ENCODE measurements at places on chromosomes 11 and 22.

DNA sequence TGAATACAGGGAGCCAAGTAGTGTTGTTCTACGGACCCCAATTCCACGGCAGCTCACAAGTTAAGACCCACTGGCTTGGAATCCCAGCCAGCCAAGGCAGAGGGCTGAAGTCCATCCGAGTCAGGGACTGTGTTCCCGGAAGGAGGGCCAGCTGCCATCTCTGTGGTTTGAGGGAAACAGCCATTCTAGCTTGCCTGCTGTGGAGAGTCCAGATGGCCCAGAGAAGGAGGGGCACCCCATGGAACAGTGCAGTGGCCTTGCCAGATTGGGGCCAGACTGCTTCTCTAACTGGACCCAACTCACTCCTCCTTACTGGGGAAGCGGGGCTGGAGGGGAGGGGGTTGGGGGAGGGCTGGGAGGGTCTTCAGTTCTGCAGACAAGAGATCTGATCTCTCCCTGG lies 156.4 kb downstream of the FAM181B start:
- no peak for DNase-seq

GRCh38 chr11:72352859-72353551 lies 81.3 kb downstream of the CLPB start:
- DNase-seq: no peak

DNA sequence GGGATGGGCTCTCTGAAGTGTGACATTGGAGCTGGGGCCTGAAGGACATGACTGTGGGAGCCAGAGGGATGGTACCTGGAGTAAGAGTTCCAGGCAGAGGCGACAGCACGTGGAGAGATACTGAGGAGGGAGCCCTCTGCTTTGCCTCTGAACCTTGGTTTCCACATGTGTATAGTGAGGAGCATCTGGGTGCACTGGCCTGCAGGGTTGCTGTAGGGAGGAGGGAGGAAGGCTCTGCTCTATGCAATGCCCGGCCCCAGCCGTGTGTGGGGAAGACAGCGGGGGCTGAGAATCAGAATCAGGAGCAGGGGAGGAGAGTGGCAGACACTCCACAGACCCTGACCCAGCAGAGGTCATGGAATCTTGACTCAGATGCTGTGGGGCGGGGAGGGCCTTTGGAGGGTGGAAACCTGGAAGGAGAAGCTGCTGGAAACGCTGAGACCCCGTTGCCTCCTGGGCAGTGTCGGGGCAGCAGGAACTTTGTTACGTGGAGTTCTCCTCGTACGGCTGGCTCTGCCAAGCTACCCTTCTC lies 4.0 kb downstream of the SCYL1 start:
- no peak for DNase-seq

DNA sequence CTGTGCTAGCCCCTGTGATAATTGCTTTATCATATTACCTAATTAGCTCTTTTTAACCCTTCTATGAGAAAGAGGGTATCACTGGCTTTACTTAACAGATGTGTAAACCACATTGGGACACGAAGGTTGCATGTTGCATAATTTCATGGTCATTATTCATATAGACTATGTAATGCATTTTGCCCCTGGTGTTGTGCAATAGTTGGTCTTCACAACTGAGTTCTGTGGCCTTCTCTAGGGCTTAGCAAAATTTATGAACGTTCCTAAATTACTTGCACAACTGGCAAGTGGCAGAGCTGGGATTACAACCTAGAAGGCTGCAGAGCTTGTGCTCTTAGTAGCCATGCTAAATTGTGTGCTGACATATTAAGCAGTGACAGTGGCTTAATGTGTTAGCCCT lies 34.6 kb upstream of the PDGFD start:
- DNase-seq: no peak

DNA sequence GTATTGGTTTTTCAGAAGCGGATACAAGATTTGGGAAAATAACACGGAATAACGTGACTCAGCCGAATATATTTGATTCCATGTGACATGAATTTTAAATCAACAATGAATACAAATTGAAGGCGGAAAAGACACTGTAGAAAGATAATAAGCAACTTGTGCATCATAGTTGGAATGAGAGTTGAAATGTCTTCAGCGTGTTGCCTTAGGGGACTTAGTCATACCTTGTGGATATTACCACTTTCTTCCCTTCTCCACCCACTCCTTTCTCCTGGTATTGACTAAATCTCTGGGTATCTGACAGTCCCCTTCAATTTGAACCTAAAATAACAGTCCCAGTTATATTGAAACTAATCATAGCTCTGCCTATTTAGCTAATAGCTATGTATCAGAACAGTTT lies 2373.1 kb upstream of the RAG2 start:
- no peak for DNase-seq

- peak; percentile 2 for DNase-seq
Measured at GRCh38 chr22:20803696-20804324, 29.9 kb downstream of the SERPIND1 start.

GRCh38 chr11:63017306-63017974 lies 1.8 kb upstream of the SLC22A8 start:
- no peak for DNase-seq

DNA sequence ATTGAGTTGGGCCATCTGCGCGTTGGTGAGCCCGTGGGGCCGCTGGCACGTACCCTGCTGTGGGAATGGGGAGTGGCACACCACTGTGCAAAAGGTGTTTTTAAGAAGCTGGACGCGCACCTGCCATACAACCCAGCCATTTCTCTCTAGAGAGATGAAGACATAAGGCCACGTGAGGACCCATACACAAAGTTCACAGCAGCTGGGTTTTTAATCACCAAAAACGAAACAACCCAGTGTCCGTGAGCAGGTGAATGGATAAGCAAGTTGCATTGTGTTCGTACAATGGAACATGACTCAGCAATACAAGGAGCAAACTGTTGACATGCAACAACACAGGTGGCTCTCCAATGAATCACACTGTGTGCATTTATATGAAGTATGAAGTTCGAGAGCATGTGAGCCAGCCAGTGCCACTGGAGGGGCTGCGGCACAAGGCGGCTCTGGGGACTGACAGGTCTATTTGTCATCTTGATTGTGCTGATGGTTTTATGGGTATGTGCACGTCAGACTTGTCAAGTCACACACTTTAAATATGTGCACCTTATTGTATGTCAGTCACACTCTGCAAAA lies 30.6 kb upstream of the PANX2 start:
- DNase-seq: no peak

- no peak for DNase-seq
Measured at GRCh38 chr22:39574779-39575551, 4.4 kb downstream of the CACNA1I start.

GRCh38 chr11:58395581-58395980 lies 11.1 kb downstream of the OR5B3 start:
- DNase-seq: no peak

- DNase-seq: peak; percentile 60
Measured at GRCh38 chr11:73271936-73272679, at the start of gene P2RY6. Gene P2RY6 (plus strand): TSS chr11:73272338. CDS start chr11:73296519, 24,181 bp downstream.

DNA sequence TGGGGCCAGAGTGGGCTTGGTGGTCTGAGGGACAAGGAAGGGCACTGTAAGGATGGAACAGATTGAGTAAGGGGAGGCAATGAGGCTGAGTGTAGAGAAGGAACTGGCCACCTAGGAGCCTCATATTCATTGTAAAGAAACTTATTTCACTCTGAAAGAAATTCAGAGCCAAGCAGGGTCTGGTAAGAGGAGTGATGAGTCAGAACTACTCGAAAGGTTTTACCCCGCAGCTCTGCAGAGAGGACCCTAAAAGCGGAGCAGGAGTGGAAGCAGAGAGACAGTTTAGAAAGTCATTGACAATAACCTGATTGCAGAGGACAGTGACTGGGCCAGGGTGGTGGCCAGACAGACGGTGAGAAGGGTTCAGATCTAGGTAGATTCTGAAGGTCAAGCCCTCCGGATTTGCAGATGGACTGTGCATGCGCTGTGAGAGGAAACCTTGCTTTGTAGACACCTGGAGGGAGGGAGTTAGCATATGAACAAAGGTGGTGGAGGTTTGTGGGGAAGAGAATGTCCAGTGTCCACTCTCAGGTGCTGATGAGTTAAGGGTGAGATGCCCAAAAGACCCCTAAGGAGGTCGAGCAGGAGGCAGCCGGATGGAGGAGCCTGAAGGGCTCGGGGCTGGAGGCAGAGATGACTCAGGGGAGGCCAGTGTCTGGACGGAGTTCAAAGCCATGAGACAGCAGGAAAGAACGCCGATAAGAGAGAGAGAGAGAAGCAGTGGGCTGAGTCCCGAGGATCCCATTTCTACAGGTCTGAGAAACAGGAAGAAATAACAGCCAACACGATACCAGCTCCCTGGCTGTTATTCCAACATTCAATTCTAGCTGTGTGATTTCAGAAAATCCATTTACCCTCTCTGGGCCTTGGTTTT lies 546.0 kb downstream of the BRD1 start:
- DNase-seq: no peak

GRCh38 chr11:68016161-68016903 lies 6.2 kb downstream of the ALDH3B1 start:
- DNase-seq: no peak

GRCh38 chr11:108559340-108559739 lies 34.2 kb downstream of the EXPH5 start:
- no peak for DNase-seq

DNA sequence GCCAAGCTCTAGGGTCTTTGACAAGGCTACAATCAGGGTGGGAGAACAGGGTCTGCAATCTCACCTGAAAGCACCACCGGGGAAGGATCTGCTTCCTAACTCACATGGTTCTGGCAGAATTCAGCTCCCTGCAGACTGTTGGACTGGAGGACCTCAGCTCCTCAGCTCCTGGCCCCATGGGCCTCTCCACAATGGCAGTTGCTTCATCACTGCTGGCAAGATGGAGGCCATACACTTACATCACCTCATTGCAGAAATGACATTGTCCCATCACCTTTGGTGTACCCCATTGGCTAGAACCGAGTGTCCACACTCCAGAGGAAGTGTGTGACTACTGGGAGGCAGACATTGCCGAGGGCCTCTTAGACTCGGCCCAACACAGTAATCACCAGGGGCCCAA lies 20.9 kb upstream of the MPPED1 start:
- DNase-seq: no peak

GRCh38 chr11:92848578-92848977 lies 120.9 kb upstream of the MTNR1B start:
- DNase-seq: no peak

DNA sequence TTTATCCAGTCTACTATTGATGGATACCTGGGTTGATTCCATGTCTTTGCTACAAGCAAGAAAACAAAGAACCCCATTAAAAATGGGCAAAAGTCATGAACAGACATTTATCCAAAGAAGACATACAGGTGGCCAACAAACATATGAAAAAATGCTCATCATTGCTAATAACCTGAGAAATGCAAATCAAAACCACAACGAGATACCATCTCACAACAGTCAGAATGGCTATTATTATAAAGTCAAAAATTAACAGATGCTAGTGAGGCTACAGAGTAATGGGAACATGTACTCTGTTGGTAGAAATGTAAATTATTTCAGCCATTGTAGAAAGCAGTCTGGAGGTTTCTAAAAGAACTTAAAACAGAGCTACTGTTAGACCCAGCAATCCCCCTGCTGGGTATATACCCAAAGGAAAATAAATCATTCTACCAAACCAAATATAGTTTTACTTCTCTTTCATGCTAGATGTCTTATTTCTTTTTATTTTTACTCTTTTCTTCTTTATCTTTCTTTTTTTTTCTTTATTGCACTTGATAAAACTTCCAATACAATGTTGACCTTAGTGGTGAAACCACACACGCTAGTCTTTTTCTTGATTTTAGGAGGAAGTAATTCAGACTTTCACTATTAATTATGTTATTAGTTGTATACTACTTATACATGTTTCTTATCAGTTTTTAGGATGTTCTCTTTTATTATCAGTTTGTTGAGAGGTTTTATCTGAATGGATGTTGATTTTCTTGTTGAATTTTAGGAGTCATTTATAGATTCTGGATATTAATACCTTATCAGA lies 14.3 kb downstream of the TRIM22 start:
- DNase-seq: no peak

- peak; percentile 68 for DNase-seq
Measured at GRCh38 chr11:120168960-120169681, 31.2 kb upstream of the TRIM29 start.

DNA sequence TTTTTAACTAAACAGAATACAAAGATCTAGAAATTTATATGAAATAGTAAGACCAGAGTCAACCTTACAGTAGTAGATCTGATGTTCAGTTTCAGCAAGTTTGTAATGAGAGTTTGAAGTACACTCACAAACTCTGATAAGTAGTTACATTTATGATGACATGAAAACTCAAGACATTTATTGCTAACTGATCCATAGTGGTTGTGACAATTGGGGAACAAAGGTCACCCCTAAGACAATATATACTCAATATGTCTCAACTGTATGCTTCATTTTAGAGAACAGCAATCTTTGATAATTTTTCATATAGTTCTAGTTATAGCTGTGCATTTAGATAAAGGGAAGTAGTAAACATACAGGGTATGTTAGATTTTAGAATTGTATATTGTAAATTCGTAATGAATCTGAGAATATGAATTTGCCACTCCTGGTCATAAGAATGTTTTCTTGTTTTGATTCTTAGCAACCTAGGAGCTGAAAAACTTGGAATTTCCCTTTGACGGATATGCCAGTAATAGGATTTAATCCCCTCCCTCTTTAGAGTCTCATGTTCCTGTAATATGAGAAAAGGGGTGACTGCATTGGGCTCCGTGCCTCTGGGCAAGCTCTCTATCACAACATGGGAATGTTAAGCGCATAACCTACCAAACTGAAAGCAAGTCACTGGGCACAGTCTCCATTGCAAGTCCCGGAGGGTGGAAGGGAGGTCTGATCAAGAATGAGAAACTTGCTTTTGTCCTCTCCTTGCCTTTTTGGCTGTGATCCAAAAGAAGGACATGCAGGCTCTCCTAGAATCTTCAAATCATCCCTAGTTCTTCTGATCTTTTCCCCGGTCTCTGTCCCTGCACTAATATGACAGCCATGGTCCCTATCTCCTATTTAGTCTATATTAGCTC lies 11.4 kb downstream of the OR10D3 start:
- DNase-seq: no peak

DNA sequence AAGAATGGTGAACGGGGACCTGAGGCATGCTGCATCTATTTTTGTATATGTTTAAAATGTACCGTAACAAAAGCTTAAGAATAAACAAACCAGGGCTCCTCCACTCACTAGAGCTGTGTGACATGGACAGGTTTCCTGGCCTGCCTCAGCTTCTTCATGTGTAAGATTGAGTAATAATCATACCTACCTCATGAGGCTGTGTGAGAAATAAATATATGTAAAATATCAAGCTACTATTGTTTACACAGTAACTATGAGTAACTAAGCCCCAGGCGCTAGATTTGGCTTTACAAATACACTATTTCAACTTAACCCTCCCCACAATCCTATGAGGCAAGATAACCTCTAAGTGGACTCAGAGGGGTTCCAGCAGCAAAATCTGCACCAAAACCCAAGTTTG lies 66.4 kb downstream of the SMCO4 start:
- no peak for DNase-seq

DNA sequence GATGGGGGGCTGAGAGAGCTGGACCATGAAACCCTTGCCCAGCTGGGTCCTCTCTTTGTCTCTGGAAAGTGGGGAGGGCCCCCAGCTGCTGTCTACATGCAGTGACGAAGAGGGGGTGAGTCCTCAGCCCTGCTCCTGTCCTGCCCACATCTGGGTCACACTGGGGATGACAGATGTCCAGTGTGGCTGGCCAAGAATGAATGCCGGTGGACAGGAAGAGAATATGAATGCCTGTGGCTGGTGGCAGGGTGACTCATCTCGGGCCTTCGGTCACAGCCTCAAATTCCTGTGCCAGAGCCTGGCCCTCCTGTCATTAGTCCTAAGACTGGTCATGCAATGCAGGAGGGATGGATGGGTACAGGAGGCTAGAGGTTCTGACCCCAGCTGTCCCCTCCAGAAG lies 2.2 kb upstream of the PNPLA3 start:
- no peak for DNase-seq

Measured in GDM1 (cell line).